Breast epithelium (tissue), 4 donors: ENCODE measurements at places on chromosomes 6 and 20. TPM values are rescaled to one million over a fixed set of nuclear protein-coding genes. Genes with fewer than 3 reads are reported as not detected.
A peak's percentile ranks its signal among the peaks of the same experiment; 100 is the strongest.

The LST1 gene
- total RNA-seq, result 8.8 TPM

GRCh38 chr6:118588626-118589025 lies 40.5 kb downstream of the PLN start:
- no peaks in the 10 kb centered on the region for H3K4me1 ChIP-seq
- DNase-seq, result no peak
- no peaks in the 10 kb centered on the region for H3K27me3 ChIP-seq
- no peak overlapping the region for H3K27ac ChIP-seq
- H3K36me3 ChIP-seq, result no peaks in the 10 kb centered on the region
- no peak overlapping the region for H3K4me3 ChIP-seq

- H3K27me3 ChIP-seq, result no peaks in the 10 kb centered on the region
- H3K4me1 ChIP-seq, result peaks cover 5% of the 10 kb centered on the region
- H3K4me3 ChIP-seq, result peak overlapping the region; percentile 55
Observed at GRCh38 chr6:27139756-27140579, 107.5 kb upstream of the PRSS16 start.

DNA sequence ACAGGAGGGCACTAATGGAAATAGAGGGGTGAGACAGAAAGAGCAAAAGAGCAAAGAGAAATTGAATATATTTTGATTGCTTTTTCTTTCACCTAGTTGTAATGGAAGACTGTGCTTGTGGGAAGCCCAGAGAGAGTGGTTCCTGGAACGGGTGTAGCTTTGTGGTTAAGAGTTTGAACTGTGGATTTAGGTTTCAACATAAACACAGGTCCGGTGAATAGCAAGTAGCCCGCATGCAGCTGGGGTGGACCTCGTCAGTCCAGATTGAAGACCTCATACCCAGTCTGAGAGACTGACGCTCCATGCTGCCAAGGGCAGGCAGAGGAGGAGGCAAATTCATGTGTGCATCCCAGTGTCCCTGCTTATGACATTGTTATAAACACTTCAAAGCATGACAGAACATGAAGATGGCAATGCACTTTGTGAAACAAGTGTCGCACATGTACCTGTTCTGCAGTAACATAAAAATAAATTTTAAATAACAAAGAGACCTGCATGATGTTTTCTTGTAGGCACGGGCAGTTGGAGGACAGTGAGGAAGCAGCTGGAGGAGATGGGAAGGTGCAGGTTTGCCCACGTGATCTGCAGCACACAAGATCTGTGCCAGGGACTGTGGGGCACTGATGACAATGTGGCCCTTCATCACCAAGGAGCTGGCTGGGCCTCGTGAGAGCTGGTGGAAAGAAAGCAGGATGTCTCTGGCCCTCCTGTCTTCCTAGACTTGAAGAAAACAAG lies 220.5 kb upstream of the SSTR4 start:
- H3K4me1 ChIP-seq, result no peaks in the 10 kb centered on the region
- no peak overlapping the region for H3K4me3 ChIP-seq
- H3K36me3 ChIP-seq, result no peaks in the 10 kb centered on the region
- no peak overlapping the region for H3K27ac ChIP-seq
- DNase-seq, result no peak
- H3K27me3 ChIP-seq, result no peaks in the 10 kb centered on the region

DNA sequence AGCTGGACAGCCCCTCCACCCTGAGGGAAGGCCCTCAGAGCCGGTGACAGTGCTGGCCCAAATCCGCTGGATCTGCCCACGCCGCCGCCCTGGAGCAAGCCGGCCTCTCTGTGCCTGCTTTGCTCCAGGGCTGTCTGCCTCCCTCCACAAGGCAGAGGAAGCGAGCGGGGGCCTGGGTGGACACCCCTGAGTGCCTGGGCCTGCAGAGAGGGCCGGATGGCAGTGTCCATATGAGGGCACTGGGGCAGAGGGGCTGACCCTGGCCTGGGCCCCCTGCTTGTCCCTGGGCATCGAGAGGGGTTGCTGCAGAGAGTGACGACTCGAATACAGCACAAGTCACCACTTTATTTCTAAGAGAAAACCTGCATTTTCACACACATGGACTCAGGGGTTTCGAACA lies 348.6 kb downstream of the ZFAND3 start:
- no peaks in the 10 kb centered on the region for H3K27me3 ChIP-seq
- H3K4me3 ChIP-seq, result no peak overlapping the region
